ENCODE measurements at places on chromosomes 12 and 14. TPM values are rescaled to one million over a fixed set of nuclear protein-coding genes. Genes with fewer than 3 reads are reported as not detected.
A peak's percentile ranks its signal among the peaks of the same experiment; 100 is the strongest.

- no peak overlapping the region for H3K4me3 ChIP-seq
- H3K4me1 ChIP-seq: no peaks in the 10 kb centered on the region
- no peaks in the 10 kb centered on the region for H3K27me3 ChIP-seq
- DNase-seq: peak; percentile 0
- no peak overlapping the region for H3K27ac ChIP-seq
Measured at GRCh38 chr14:90883782-90884181, 67.6 kb upstream of the TTC7B start.

DNA sequence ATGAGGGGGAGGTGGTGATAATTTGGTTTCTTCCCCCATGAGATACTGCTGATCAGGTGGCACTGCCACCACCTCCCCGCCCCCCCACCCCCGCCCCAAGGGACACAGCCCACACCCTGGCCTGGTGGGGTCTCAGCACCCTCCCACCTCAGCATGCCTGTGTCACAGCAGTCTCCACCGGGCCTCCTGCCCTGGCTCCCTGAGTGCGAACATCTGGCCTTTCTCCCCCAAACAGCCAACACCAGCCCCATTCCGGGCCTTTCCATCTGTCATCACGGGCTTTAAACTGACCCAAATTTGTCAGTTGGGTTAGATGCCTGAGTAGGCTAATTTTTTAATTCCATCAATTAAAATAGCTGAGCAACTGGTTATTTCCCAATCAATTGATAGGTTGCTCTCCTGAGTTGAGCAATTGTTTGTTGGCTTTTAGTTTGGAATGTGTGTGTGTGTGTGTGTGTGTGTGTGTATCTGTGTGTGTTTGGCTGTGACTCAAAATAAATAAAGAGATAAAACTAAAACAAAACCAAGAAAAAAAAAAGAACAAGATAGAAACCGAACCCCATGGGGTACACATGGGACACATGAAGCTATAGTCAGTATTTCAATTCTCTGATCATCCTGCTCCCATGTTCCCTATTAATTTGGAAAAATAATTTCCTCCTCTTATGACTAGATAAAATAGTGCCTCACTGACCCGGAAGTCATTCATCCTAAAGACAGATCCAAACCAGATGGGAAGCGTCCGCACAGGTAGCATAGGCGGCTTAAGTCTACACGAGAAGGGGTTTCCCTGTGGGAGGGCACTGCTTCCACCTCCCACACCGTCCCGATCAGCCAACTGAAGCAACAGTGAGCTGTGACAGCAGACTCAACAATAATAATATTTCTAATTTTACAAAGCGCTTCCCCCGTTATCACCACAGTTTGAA lies 7.4 kb downstream of the SERPINA12 start:
- no peaks in the 10 kb centered on the region for H3K4me1 ChIP-seq
- H3K4me3 ChIP-seq: no peak overlapping the region
- no peak for DNase-seq
- H3K27me3 ChIP-seq: peaks cover 5% of the 10 kb centered on the region

GRCh38 chr12:69569236-69569635 lies 16.0 kb upstream of the CCT2 start:
- H3K36me3 ChIP-seq: peaks cover 29% of the 10 kb centered on the region
- peak overlapping the region; percentile 85 for H3K27ac ChIP-seq
- peaks cover 21% of the 10 kb centered on the region for H3K4me1 ChIP-seq
- DNase-seq: peak; percentile 81

DNA sequence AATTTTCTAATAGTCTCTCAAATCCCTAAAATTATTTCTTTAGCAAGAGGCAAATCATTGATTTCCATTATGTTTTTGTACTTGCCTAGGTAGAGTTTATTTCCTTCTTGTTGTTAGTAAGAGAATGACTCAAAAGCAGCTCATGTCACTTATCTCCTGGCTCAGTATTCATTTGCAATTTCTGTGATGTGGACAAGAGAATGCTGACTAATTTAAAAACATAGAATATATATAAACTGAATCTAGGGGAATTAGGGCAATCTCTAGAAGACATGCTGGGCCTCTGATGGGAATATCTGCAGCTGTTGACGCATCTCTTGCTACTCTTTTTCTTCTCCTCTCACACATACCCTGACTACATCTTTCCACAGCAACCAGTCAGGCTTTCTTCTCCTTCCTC lies 130.8 kb upstream of the PRKD1 start:
- H3K27ac ChIP-seq: no peak overlapping the region
- DNase-seq: peak; percentile 25
- H3K36me3 ChIP-seq: no peaks in the 10 kb centered on the region
- no peak overlapping the region for H3K4me3 ChIP-seq
- peaks cover 19% of the 10 kb centered on the region for H3K4me1 ChIP-seq

DNA sequence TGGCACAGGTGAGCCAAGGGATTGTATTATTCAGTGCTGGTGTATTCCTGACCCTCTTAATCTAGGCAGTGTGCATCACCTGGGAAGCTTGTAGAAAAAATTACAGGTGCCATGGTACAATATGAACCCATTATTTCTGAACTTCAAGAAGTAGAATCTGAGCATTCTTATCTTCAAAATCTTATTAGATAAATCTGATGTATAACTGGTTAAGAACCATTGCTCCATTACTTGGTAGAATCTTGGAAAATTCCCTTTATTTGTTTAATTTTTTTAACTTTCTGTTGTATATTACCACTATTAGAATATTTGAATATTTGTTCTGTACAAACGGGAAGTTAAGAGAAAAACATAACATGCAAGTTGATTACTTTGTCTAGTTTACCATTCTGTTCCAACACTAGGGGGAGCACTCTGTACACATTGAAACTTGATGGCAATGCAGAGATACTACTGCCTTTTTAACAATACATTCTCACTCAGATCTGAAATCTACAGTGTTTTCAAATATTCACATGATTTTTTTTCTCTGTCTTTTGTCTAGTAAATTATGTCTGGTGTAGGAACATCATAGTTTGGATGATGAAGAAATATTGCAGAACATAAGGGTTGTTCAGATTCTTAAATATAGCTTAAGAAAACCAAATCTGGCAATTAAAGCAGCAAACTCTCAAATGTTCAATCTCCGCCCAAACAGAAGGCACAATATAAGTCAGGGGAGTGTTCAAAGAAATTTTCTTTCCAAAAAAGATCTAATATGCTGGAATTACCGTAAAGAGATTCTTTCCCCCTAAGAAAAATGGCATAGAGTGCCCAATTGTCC lies 196.6 kb downstream of the PCNX1 start:
- H3K36me3 ChIP-seq: peaks cover 18% of the 10 kb centered on the region
- no peaks in the 10 kb centered on the region for H3K27me3 ChIP-seq

- peaks cover 23% of the 10 kb centered on the region for H3K36me3 ChIP-seq
- no peaks in the 10 kb centered on the region for H3K27me3 ChIP-seq
- peak overlapping the region; percentile 81 for H3K4me3 ChIP-seq
- H3K27ac ChIP-seq: peak overlapping the region; percentile 39
Measured at GRCh38 chr14:73712540-73713180, 1.5 kb downstream of the PNMA1 start.

GRCh38 chr12:88924162-88924561 lies 343.9 kb upstream of the KITLG start:
- H3K27me3 ChIP-seq: no peaks in the 10 kb centered on the region
- DNase-seq: no peak
- no peaks in the 10 kb centered on the region for H3K36me3 ChIP-seq
- H3K4me1 ChIP-seq: peaks cover 29% of the 10 kb centered on the region

Gene ATP6V1D
- 140 TPM for total RNA-seq

Gene GPR132
- total RNA-seq: under 0.01 TPM

Gene PROX2
- not detected for total RNA-seq
